DMS79 treated with DMSO at 0.1 percent for 48 hours (cell line): ENCODE measurements at places on chromosomes 1 and 21.

DNA sequence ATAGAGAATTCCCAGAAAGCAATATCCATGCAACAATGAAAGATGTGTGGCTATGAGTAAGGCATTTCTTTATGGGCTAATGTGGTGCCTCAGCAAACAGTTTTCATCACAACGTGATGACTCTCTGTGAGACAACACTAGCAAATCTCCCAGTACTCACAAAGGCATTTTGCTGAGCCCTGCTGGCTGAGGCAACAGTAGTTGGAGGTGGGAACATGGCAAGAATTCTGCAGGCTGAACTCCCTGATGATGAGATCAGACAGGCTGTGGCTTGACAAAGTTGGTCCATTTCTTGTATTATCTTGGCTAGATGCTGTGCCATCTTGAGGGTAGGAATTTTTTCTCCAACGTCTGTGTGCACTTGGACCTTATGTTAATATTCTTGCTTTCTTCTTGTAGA, 24.6 kb downstream of the PROX1 start:
- no peak for DNase-seq

GRCh38 chr1:211739671-211740411, 64.4 kb upstream of the NEK2 start:
- DNase-seq: no peak

DNA sequence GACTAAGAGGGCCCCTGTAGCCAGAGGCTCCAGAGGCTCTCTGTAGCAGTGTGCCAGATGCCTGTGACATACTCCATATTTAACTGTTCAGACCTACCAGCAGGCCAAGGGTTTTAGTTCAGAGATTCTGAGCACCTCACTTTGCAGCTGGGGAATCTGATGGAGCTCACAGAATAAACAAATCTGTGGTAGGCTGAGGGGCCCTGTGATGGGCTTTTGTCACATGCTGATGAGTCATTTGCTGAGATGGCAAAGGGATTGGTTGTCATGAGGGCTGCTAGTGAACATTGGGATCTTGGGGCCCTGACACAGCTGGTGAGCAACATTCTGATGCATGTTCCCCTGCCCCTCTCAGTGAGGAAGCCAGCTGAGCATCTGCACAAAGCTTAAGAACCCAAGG, 482.2 kb downstream of the CAMTA1 start:
- DNase-seq: no peak

DNA sequence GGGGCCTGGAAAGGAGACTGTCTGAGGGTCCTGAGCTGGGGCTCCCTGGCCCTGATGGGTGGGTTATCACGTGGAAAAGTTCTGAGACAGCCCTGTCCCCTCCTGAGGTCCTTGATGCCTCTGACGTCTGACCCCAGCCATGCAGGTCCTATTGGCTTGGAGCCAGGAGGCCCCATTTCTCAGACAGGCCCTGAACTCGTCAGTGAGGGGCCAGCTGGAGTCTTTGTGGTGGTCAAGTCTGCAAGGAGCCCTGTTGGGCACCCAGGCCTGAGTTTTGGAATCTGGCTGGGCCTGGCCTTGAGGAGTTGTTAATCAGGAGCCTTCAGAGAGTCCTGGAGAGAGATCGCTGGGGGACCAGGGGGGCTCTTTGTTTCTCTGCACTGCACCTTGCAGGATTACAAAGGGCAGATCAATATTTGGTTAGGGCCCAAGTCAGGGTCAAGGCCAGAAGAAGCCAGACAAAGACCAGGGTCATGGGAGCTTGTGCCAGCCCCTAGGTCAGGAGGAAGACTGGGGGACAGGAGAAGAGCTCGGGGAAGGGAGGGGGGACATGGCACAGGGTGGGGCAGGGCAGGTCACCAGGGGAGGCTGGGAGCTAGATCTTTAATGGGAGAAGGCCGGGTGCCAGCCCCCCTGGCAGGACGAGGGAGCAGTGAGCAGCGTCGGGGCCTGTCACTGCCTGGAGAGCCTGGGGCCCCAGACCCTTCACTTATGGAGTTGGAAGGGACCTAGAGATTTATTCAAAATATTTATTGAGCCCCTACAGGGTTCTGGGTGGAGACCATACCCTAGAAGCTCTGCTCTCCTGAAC, 83.2 kb downstream of the PTPRU start:
- DNase-seq: no peak

- no peak for DNase-seq
Measured at GRCh38 chr1:27967884-27968466, 8.2 kb downstream of the XKR8 start.

GRCh38 chr1:76225526-76225925, 151.0 kb downstream of the ST6GALNAC3 start:
- no peak for DNase-seq
